ENCODE measurements at places on chromosomes 3 and 15.

- DNase-seq, result no peak
Observed at GRCh38 chr3:108181172-108181571, 41.1 kb downstream of the IFT57 start.

GRCh38 chr15:39890621-39891020, 29.4 kb downstream of the GPR176 start:
- no peak for DNase-seq

DNA sequence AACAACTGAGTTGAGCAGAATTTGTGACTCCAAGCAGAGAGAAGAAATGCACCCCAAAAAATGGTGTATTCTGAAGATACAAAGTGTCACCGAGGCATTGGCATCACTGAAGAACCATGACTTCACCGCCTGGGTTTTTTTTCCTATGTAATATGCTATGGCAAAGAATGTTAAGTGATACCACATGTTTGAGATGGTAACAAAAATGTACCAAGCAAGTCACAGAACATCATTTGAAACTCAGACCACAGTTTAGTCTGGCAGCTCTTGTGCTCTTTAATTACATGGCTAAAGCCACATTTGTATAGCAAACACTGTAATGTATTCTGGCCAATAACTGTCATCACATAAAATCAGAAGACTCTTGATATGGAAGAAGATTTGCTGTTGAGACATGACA, 323.5 kb downstream of the ULK4 start:
- DNase-seq, result no peak

GRCh38 chr15:35834216-35834830, 288.4 kb upstream of the DPH6 start:
- no peak for DNase-seq

GRCh38 chr3:193190146-193190786, 50.8 kb upstream of the PLAAT1 start:
- no peak for DNase-seq

DNA sequence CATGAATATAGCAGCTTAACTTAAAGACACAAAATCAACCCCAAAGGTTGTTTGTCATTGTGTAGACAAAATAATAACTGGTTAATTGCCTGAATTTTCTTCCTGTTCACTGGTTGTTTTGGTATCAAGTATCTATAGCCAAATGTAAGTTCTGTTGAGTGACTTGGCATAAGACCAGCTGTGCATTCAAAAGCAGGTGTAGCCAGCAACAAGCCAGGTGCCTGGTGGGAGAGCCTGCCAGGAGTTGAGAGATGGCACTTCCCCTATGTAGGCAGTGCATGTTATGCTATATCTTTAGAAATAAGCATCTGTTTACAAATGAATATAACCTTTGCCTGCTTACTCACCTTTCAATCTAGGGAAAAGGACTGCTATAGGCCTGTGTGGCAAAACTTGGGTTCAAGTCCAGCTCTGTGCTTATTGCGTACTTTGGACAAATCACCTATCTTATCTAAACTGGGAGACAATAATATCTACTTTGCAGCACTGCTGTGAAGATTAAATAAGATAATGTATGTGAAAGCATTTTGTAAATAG, 84.9 kb upstream of the TBL1XR1 start:
- no peak for DNase-seq

DNA sequence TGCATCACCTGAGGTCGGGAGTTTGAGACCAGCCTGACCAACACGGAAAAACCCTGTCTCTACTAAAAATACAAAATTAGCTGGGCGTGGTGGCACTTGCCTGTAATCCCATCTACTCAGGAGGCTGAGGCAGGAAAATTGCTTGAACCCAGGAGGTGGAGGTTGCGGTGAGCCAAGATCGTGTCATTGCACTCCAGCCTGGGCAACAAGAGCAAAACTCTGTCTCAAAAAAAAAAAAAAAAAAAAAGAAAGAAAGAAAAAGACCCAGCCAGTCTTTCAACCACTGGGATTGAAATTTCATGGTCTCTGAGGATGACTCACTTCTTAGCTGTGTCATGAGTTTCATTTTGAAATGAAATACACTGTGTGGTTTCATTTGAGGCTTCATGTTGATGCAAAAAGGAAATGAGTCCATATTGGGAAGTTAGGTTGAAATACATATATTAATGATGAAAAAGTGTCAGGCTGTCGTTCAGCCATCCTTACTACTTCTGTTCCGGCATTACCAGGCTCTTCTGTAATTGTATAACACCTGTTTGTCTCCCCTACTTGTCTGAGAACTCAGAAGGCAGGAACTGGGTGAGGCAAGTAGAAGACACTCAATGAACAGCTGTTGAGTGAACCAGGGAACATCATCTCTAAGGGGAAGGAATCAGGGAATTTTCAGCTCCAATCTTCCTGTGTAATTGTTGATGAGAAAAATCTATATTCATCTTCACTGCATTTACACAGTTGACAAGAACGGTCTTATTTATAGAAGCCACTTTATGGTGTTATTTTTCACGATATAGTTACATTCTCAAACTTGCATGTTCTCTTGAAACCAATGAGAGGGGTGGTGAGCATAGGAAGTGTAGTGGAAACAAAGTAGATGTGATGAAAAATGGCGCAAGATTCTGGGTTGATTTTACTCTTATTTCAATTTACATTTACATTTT, 87.4 kb downstream of the NFKBIZ start:
- no peak for DNase-seq

DNA sequence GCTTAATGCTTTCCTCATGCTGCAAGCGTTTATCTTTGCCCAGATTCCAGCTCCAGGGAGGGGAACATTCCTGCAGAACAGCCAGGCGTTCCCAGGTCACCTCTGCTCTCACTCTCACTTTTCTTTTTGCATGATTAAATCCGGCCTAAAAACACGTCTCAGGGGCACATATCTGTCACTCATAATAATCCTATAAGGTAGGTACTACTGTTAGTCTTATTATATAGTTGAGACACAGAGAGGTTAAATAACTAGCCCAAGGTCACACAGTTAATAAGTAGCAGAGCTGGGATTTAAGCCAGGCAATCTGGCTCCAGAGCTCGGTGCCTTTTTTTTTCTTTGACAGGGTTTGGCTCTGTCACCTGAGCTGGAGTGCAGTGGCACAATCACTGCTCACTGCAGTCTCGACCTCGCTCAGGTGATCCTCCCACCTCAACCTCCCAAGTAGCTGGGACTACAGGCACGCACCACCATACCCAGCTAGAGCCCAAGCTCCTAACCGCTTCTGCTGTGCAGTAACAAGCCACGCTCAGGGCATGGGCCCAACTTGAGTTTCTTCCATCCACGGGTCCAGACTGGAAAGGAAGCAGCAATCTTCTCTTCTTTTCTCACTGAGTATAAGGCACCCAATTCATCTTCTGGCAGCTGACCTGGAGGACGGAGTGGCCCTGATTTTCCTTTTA, 96.5 kb downstream of the LIPC start:
- DNase-seq, result no peak

GRCh38 chr3:99920481-99921376, 103.1 kb downstream of the CMSS1 start:
- peak; percentile 3 for DNase-seq

DNA sequence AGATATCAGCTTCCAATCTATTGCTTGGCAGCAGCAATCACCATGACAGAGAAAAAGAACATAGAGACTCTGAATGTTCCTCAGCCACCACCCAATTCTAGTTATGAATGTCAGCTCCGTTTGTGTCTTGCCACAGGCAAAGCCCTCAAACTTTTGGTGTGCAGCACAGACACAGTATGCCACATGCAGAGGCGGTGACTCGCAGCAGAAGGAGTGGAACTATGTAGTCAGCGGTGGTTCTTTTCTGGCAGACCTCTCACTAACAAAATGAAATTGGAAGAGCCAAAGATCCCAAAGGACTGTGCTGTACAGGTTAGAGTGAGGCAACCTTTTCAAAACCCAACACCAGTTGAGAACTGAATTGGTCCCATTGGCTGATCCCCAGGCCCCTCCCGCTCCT, 220.9 kb downstream of the SLC9A9 start:
- no peak for DNase-seq

- DNase-seq, result no peak
Observed at GRCh38 chr3:102248981-102249705, 185.7 kb upstream of the ZPLD1 start.

GRCh38 chr15:41862515-41863116, 24.0 kb downstream of the PLA2G4B start:
- DNase-seq, result no peak

DNA sequence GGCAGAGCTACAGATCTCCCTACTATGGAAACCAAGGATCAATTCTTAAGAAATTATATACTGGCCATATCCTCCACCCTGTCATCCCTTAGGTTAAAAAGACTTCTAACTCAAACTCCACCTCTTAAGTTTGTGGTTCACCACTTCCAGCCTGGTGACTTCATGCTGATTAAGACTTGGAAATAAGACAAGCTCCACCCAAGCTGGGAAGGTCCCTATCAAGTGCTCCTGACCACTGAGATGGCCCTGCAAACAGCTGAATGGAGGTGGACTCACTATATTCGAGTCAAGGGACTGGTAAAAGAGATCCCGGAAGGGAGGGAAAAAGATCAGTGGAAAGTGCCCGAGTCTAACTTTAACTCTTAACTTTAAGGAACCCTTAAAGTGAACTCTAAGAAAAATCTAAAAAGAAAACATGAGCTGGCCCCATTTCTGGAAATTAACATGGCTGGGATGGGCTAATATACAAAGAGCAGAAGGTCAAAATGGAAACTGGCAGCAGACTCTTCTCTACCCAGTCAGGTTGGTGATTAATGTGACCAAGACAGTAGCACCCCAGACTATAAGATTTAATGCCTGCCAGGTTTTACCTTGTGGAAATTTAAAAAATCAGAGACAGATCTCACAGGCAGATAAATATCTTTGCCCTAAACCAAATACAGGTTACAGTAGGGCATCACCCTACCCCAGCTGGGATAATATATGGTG, 43.9 kb downstream of the PPCDC start:
- DNase-seq, result no peak

DNA sequence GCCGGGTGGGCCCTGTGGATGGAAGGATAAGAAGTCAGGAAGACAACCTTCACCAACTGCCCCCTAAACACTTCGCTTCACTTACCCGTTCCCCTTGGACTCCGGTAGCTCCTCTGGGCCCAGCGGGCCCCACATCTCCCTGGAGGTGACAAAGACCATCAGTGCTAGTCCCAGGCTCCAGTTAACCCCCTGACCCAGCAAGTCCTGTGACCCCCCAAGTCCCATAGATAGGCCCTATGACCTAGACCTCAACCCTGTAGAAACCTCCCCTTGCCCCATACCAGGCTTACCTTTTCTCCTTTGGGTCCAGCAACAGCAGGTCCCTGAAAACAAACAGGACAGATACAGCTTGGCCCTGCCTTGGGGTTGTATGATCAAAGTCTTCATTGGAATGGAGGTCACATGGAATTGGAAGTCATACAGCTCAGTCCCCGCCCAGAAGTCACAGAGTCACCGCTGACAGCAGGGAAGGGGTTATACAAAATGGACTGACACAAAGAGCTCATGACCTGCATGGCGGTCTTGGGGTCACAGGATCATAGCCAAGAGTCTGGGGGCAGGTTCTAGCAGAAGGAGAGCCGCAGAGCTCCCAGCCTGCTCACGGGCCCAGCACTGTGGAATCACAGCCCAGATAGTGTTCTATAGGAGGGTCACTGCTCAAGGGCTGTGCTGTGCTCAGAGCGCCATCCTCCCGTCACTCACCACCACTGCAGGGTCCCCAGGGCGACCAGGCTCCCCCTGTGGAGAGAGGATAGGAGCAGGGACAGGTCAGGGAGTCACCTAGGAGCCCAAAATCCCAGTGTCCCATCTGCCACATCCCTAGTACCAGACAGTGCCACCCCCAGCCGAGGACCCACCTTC, 13.3 kb downstream of the COL7A1 start:
- DNase-seq, result no peak

GRCh38 chr3:99640214-99640851, 1.9 kb downstream of the COL8A1 start:
- no peak for DNase-seq

DNA sequence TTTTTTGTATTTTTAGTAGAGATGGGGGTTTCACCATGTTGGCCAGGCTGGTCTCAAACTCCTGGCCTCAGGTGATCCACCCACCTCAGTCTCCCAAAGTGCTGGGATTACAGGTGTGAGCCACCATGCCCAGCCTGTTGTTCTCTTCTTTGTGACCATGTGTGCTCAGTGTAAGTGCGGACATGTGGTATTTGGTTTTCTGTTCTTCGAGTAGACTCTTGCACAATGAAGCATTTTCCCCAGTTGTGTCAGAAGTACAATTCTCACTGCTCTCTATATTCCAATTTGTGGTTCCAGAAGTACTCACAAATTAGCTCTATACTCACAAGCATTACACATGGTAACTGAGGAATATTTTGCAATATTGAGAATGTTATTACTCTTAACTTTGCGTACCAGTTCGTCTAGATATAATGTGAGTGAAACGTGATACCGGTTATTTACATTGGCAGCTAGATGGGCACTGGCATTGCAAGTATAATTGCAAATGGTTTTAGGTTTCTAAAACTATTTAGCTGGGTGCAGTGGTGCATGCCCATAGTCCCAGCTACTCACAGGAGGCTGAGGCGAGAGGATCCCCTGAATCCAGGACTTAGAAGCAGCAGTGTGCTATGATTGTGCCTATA, 34.2 kb upstream of the MTMR14 start:
- no peak for DNase-seq

DNA sequence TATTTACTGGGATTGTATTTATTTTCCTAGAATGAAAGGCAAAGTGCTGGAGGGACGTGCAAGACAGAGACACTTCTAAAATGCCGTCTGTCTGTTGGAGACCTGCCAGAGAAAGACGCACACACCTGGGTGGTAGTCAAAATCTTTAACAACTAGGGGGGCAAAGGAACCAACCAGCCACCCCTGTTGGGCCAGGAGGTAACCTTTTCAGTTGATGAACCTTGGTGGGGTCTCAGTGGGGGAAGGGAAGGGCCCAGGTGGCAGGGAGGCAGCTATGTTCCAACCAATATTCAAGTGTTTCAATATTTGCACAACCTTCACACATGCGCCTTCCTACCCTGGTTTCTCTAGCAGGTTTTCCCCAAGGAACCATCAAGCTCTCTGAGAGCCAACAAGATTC, 99.0 kb downstream of the MEGF11 start:
- DNase-seq, result no peak

All from anterior cingulate cortex (tissue), 58 donors.